T-cell (primary cell): ENCODE measurements at places on chromosomes 2 and 18.

DNA sequence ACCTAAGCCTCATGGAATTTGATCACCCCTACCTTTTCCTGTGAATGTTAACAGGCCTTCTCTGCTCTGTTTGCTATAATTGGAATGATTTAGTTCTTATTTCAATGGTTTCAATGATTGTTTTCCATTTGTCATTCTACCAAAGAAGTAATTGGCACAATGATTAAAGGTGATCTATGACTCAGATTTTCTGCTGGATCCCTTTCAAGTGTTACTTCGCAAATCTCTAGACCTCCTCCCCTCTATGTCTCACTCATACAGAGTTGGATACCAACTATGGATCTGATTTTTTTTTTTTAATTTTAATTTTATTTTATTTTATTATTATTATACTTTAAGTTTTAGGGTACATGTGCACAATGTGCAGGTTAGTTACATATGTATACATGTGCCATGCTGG is 29.6 kb upstream of the FAM117B start:
- DNase-seq = no peak

GRCh38 chr2:187497858-187498463 is 49.9 kb upstream of the CALCRL start:
- DNase-seq = no peak

- DNase-seq = no peak
Measured at GRCh38 chr2:127630096-127630863, 15.7 kb upstream of the GPR17 start.

GRCh38 chr2:221465776-221466175 is 106.3 kb downstream of the EPHA4 start:
- DNase-seq = no peak

DNA sequence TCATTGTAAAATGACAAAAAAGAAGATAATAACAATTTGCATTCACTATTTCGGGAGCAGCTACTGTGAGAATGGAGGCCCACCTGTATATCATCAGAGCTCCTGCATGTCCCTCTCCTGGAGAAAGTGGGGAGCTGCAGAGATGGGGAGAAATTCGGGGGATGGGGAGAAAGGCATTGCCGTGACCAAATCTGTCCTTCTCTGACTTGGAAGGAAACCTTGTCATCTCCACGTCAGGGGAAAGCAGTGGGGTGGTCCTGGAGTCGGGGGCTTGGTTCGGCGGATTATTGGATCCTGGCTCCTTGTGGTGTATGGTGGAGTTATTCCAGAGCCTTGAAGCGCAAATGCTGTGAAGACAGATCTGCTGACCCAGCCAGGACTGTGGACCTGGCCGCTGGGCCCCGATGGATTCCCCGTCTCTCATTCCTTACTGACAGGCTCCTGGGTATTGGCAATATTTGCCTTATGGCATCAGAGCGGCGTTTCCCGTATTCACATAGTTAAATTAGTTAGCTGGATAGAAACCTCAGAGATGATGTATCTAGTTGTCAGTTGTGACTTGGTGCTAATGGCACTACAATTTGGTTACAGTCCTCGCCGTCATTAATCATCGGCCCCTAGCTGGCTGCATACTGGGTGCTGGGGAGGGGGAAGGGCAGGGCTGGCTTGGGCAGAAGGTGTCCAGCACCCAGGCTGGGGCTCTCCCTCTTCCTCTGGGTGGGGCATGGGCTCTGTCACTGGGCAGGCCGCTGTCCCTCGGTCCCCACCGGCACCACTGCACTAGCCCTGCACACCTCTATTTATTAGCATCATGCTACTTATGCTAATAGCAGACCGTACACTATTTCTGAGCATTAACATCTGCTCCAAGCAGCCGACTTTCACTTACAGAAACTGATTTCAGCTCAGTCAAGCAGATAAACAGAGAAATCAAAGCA is 31.7 kb downstream of the CELF4 start:
- no peak for DNase-seq

DNA sequence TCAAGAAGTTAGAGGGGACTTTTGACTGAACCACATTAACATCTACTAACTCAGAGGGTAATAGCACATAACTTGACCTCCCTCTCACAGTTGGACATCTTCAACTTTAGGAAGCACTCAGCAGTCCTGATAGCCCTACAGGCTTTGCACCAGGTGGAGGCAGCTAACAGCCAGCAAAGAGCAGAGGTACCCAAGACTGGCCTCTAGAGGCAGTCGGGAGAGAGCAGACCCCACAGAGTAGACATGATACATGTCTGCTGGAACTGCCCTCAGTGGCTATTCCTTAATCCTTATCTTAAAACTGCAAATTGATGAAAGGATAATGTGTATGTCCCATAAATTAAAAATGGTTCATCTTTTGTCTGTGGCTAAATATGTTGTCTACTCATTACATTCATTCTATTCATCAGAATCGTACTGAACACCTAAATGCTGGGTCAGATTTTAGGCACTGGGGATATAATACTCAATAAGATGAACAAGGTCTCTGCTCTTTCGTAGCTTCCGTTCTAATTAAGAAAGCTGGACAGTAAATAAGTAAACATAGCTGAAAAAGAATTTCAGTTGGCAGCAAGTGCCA is 49.8 kb downstream of the CAB39 start:
- DNase-seq = peak; percentile 9

- DNase-seq = no peak
Measured at GRCh38 chr2:31058096-31059035, 79.9 kb downstream of the GALNT14 start.

DNA sequence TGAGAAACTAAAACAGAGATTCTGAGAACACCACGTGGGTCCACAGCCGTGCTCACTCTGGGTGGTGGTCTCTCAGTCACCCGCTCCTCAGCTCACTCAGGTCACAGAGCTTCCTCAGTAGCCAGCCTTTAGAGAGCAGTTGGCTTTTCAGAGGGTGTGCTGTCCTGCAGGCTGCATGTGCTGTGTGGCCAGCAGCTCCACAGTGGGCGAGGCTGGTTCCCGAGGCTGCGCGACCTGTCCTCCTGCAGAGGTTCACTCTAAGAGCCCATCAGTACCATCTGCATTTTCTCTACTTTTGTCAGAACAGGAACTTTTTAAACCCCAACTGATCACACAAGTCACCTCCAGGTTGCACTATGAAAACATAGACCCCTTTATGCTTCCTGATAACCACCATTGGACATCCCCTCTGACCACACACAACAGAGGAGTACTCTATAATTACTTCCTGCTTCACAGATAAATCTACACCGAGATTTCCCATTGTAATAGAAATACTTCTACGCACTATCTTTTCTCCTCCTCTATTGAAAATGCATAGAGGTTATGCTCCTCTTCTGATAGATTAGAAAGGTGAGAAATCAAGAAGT is 93.1 kb downstream of the GYPC start:
- no peak for DNase-seq

GRCh38 chr2:59770651-59771050 is 782.8 kb downstream of the BCL11A start:
- no peak for DNase-seq

DNA sequence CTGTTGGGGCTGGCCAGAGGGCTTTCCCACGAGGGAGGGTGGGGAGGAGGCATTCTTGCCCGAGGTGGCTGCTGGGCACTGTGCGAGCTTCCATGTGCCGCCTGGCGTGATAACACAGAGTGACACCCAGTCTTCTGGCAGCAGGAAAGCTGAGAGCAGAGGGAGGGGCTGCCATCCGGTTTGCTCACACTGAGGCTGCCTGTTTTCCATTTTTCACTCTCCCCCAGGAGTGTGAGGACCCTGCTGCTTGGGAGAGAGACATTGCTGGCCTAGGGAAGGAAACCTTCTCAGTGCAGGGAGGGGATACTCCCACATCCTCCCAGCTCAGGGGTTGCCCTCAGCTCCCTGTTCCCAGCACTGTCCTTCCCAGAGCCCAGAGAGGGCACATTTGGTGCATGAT is 73.1 kb downstream of the INHBB start:
- no peak for DNase-seq

DNA sequence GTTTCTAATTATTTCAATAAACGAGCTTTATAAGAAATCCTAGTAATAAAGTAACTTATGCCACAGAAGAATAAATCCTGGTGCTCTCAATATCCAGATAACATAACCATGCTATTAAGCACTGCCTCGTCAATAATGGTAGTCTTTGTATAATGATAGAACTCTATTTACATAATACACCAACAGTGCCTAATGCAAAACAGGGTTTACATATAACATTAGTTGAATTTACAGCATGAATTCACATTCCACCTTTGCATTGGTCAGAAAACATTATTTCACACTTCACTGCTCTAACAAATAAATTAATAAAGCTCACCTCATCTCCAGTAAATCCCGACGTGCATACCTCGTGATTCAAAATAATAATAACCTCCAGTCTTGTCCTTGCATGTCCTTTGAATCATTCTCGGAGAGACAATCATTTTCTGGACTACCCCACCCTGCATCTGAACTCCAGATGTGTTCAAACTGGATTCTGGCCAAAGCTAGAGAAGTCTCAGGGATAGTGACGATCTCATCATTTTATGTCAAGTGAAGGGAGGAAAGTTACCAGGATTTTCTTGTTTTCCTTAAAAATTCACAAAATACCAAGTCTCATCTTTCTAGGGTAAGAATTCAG is 189.2 kb downstream of the NCKAP5 start:
- no peak for DNase-seq

GRCh38 chr2:180012523-180012922 is 5.4 kb upstream of the CWC22 start:
- DNase-seq = no peak

GRCh38 chr18:13558124-13558523 is 168.2 kb downstream of the FAM210A start:
- DNase-seq = no peak

- DNase-seq = no peak
Measured at GRCh38 chr2:167905668-167906067, 341.7 kb downstream of the STK39 start.

DNA sequence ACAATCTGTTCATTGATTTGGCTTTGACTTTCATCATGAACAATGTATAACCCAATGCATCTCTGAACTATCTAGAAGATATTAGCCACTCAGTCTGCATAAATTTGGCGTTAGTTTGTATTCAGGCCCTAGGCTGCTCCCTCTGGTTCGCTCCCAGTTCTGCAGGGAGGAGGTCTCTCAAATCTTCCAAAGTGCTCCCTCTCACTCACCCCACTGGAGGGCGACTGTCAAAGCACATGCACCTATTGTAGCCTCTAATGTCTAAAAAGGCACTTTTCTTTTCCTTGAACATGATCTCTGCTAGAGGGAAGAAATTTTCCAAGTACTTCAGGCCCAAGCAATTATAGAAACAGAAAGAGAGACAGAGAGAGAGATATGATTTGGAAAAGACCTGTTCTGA is 291.5 kb downstream of the TDRD15 start:
- DNase-seq = no peak

- no peak for DNase-seq
Measured at GRCh38 chr2:237011206-237011795, 74.4 kb upstream of the COPS8 start.

DNA sequence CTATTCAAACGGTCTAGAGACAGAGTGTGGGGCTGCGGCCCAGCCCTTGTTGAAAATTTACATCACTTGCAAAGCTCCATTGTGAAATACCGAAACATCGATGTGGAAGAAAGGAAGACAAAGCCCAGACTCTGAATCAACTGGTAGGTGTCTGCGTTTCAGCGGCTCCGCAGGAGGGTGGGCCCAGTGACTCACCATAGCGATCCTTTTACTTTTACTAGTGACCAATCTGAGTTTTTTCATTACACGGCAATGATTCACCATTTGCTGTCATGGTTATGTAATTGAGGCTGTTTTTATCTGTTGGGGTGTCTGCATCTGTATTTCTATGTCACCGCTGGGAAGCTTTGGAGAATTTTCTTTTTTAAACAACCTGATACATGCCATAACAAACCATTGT is 66.6 kb upstream of the ODC1 start:
- DNase-seq = no peak

DNA sequence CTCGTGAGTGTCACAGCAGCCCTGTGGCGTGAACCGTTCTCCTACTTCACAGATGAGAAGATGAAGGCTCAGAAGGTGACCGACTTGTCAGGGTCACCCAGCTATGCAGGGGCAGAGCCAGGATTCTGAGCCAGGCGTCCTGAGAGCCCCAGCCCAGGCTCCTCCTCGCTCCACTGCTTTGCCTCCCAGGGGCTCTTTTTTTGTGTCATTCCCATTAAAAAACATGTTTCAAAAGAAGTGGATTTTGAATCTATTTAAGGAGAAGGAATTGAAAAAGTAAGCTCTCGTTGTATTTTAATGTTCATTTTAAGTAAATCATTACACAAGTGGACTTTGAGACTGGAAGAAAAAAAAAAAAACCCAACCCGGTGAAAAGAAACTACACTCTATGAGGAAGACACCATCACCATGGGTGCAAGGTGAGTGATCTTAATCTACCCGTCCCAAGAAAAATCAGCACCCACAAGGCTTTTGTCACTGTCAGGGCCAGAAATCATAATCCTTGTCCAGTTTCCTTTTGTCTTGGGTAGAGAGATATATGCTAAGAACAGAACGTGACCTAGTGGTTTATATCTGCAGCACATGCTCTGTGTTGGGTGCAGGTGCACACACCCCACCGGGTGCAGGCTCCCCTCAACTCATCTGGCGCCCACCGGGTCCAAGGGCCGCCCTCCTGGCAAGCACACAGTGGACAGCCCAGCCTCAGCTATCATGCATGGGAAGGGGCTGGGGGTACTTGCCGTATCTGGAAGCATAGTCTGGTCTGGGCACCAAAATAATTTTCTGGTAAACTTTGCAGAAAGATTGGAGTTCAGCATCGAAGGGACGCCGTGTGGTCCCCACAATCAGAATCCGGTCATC is 73.5 kb upstream of the ASB18 start:
- DNase-seq = no peak

- no peak for DNase-seq
Measured at GRCh38 chr2:161113693-161114575, 46.3 kb upstream of the TANK start.

DNA sequence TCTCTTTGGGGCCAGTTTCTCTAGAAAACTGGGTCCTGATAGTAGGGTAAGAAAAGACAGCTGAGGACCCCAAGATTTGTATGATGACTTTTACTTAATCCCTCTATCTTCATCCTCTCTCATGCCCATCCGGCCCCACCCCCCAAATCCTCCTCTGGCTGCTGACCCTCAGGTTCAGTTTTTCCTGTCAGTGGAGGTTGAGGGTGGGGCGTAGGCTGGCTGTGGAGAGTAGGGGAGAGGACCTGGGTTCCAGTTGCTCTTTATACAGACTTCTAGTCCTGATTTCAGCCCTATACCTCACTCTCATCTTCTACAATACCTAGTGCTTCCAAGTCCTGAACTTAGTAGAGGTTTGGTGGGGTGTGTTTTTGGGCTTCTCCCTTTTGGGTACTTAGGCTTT is 28.4 kb downstream of the PLEKHA3 start:
- DNase-seq = no peak

DNA sequence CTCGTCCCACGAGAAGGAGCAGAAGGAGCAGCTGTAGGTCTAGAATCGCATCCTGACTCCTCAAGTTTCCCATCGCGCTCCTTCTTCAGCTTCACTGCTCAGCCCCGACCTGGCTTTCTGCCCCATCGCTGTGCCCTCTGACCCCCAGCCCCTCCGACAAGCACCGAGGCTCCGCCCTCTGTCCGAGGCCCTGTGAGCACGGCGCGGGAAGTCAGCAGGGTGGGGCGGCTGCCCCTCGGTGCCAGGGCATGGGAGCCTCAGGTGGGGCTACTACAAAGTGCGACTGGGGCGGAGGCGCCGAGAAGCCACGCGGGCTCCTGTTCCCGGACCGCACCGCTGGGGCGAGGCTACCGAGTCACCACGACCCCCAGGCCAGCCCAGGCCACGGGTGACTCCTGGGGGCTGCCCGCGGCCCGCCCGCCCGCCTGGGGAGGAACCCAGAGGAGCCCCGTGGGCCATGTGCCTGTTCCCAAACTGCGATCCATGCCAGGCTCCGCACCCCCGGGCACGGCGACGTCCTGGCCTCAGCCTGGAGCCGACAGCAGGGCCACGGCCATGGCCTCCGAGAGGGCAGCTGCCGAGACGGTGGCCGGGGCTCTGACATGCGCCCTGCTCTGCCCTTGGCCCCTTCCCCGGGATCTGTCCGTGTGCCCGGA is 36.6 kb upstream of the ID2 start:
- DNase-seq = no peak
